ENCODE measurements at places on chromosomes 7 and 10.

- no peak for DNase-seq
These were observed 130.1 kb upstream of the VWC2 start for GRCh38 chr7:49643321-49643720.

DNA sequence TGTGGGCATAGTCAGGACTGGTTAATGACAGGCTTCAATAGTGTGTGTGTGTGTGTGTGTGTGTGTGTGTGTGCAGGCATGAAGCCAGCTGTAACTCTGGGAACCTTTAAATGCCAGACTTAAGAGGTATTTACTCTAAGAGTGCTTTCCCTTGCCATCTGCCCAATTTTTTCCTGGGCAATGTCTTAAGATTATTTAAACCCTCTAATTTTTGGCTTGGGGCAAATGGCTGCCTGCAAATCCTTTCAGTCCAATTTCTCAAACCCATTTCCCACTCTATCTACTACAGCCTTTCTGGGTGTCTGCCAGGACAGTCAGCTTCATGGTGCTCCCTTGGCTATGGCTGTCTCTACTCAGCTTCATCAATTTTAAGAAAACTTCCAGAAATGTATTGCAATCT, 62.6 kb upstream of the C1GALT1 start:
- DNase-seq = no peak

DNA sequence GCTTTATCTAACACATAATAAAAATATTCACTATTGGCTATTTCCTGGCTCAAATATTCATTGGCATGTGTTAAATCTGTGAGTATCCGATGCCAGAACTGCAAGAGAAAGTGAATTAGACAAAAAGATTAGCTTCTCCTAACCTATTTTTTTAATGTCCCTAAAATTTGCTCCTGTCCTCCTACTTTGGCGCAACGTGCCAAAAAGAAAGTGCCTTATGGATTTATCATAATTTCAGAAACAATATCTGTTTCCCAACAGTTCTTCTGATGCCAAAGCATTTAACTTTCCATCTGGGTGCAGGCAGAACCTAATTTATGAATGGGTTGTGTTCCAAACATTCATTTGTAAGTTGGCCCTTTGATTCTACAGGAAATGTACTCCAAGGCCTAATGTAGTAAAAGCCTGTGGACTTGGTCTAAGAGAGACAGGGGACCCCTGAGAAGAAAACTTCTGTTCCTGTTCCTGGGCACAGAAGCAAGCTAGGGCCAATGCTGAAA, 15.4 kb downstream of the PIP4K2A start:
- no peak for DNase-seq

- no peak for DNase-seq
These were observed 14.6 kb downstream of the SFRP4 start for GRCh38 chr7:37901890-37902524.

GRCh38 chr10:91797048-91797690, 1.1 kb upstream of the TNKS2 start:
- DNase-seq = no peak

DNA sequence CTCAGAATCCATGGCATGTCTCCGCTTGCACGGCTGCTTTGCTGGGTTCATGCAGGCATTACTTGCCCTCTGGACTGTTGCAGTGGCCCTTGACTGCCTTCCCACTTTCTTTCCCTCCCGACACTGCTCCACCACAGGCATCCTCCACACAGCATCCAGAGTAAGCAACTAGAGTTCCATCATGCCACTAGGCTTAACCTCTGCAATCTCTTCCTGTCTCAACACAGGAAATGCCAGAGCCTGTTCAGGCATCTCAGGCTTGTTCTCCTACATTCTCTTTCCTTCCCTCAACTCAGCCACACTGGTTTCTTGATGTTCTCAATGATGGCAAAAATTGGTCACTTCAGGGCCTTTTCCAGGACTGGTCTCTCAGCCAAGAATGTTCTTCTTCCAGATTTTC, 284.5 kb upstream of the KLF6 start:
- DNase-seq = peak; percentile 30

DNA sequence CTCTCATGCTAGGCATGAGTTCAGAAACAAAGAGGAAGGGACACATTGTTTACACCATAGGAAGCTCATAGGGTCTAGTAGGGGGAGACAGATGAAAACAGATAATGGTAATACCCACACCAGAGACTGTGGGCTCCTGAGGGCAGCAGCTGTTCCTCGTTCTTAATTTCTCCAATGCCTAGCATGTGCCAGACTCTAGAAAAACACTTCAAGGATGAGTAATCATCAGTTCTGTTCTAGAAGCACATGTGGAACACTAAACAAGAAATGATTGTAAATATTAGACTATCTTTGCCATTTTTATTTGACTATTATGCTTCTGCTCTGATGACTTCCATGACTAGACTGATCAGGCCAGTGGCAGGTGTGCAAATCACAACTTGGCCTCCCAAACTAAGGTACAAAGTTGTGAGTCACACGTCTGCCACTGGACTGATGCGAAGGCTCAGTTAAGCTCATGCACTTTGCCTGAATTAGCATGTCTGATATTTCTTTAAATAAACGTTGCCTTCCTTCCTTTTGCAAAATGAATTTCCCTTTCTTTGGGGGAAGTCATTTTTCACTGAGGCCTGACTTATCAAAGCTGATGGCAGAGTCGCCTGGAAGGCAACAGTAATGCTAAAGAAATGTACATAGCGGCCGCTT, 89.2 kb upstream of the FGL2 start:
- DNase-seq = no peak

DNA sequence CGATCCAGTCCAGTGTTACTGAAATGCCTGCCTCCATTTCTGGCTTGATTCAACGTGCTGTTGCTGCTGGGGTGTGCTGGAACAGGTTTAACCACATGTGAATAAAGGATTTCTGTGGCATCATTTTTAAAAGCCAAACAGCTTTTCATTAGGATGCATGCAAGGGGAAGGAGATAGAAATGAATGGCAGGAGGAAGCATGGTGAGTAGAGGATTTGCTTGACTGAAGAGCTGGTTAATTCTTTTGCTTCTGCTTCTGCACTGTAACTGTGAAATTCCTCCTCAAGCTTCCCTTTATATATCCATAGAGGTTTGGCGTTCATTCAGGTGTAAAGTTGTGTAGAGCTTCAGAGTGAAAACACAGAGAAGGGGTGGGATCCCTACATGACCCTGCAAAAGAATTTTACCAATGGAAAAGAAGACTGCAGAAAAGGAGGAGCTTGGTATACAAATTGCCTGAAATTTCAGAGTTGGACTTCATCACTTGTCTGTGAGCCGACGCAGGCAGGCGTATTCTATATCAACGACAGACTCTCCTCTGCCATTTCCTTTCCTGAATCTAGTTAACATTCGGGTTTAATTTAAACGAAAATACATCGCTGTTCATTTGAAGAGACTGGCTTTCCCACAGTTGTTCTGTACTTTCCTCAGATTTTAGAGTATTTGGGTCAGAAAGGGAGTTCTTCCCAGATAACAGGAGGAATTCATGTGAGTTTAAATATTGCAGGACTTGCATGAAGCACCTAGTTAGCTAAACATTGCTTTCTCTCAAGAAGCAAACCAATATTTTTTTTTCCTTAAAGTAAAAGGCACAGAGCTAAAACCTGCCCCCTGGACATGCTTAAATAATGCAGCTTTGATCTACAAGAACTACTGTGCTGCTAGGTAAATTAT, at the start of gene SOSTDC1:
Gene SOSTDC1 (minus strand): TSS at position 270 of the 893 bp plus-strand sequence. CDS start 70 bp downstream, at position 200.
- no peak for DNase-seq

Measured in ELR (cell line).